Natural killer cell (primary cell): ENCODE measurements at places on chromosomes 2 and 18. TPM values are rescaled to one million over a fixed set of nuclear protein-coding genes. Genes with fewer than 3 reads are reported as not detected.

C2orf66 gene
- not detected for total RNA-seq

POTEC gene
- not detected for total RNA-seq

RNU2-63P gene
- total RNA-seq: 117 TPM

ANKRD30B gene
- not detected for total RNA-seq

ZNF516 gene
- total RNA-seq: 49.1 TPM

DNA sequence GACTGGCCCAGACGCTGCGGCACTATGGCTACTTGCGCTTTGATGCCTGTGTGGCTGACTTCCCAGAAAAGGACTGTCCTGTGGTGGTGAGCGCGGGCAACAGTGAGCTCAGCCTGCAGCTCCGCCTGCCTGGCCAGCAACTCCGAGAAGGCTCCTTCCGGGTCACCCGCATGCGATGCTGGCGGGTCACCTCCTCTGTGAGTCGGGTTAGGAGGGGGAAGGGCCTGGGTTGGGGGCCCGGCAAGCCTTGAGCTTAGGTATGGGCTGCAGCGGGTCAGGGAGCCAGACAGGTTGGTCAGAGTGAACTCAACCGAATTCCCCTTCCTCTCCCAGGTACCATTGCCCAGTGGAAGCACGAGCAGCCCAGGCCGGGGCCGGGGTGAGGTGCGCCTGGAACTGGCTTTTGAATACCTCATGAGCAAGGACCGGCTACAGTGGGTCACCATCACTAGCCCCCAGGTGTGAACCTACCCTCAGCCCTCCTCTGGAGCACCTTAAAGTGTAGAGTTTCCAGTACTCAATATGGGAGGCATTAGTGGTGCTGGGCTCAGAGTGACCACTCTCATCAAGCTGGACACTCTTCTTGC lies 4.9 kb downstream of the ZNF513 start:
- H3K4me1 ChIP-seq: peaks cover 32% of the 10 kb centered on the region
- no peak overlapping the region for H3K4me3 ChIP-seq
- peaks cover 46% of the 10 kb centered on the region for H3K36me3 ChIP-seq

GRCh38 chr2:221170548-221170947 lies 401.6 kb downstream of the EPHA4 start:
- no peak overlapping the region for H3K4me3 ChIP-seq
- DNase-seq: no peak
- H3K27me3 ChIP-seq: no peaks in the 10 kb centered on the region
- H3K36me3 ChIP-seq: no peaks in the 10 kb centered on the region
- no peaks in the 10 kb centered on the region for H3K4me1 ChIP-seq

- H3K36me3 ChIP-seq: no peaks in the 10 kb centered on the region
- H3K4me3 ChIP-seq: no peak overlapping the region
- H3K27ac ChIP-seq: no peak overlapping the region
- H3K4me1 ChIP-seq: no peaks in the 10 kb centered on the region
- H3K27me3 ChIP-seq: no peaks in the 10 kb centered on the region
Observed at GRCh38 chr18:6782861-6783260, 53.3 kb downstream of the ARHGAP28 start.

GRCh38 chr18:76874642-76875389 lies 52.5 kb downstream of the ZNF236 start:
- H3K4me3 ChIP-seq: no peak overlapping the region
- H3K4me1 ChIP-seq: no peaks in the 10 kb centered on the region
- peak; percentile 48 for DNase-seq
- no peak overlapping the region for H3K27ac ChIP-seq

- no peak overlapping the region for H3K27ac ChIP-seq
- H3K36me3 ChIP-seq: no peaks in the 10 kb centered on the region
Observed at GRCh38 chr2:226981791-226982326, 146.0 kb downstream of the RHBDD1 start.

DNA sequence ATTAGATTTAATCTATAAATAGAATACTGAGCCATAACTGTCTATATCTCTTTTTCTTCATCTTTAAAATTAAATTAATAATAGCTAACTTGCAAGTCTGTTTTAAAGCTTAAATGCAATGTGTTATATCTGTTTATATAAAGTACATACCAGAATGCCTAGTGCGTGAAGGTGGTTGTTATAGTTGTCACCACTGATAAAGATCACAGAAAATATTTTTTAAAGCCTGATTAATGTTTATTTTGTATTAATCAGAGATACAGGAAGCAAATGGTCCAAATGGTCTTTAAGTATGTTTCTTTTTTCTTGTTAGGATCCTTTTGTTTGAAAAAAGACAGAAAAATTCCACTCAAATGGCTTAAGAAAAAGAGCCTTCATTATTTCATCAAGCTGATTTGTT lies 560.6 kb downstream of the CPS1 start:
- H3K36me3 ChIP-seq: no peaks in the 10 kb centered on the region
- no peaks in the 10 kb centered on the region for H3K27me3 ChIP-seq
- no peaks in the 10 kb centered on the region for H3K4me1 ChIP-seq
- H3K27ac ChIP-seq: no peak overlapping the region
- H3K4me3 ChIP-seq: no peak overlapping the region

DNA sequence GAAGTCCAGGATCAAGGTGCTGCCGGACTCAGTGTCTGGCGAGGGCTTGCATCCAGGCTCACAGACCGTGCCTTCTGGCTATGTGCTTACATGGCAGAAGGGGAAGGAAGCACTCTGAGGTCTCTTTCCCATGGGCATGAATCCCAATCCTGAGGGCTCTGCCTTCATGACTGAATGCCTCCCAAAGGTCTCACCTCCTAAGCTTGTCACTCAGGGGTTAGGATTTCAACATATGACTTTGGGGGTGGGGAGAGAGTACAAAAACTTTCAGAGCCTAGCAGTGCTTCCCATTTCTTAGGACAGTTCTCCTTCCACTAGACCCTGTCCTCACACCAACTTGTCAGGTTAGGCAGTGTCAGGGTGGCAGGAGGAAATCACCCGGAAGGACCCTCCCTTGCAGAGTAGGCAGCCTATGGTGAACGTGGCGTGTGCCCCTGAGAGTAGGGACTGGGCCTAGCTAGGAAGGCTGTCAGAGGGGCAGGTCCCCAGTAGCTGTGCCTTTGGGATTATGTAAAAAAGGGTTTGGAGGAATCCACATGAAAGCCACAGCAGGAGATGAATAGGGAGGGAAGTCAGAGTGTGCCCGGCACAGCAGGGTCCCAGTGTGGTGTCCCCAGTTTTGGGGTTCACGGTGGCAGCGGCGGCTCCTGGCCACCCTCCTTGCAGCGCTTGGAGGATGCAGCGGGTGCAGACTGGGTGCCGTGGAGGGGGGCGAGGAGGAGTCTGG lies 233.3 kb downstream of the LDLRAD4 start:
- no peak overlapping the region for H3K27ac ChIP-seq
- no peaks in the 10 kb centered on the region for H3K27me3 ChIP-seq
- no peak overlapping the region for H3K4me3 ChIP-seq
- no peak for DNase-seq
- no peaks in the 10 kb centered on the region for H3K36me3 ChIP-seq
- H3K4me1 ChIP-seq: peaks cover 28% of the 10 kb centered on the region

GRCh38 chr18:63439334-63439733 lies 17.1 kb upstream of the VPS4B start:
- H3K4me1 ChIP-seq: no peaks in the 10 kb centered on the region
- H3K27ac ChIP-seq: no peak overlapping the region
- H3K4me3 ChIP-seq: no peak overlapping the region

GRCh38 chr2:127024769-127025358 lies 82.1 kb downstream of the BIN1 start:
- H3K27ac ChIP-seq: no peak overlapping the region
- no peak for DNase-seq
- H3K4me1 ChIP-seq: peaks cover 11% of the 10 kb centered on the region

GRCh38 chr2:134601264-134601663 lies 117.5 kb downstream of the TMEM163 start:
- H3K27ac ChIP-seq: no peak overlapping the region
- H3K36me3 ChIP-seq: no peaks in the 10 kb centered on the region
- no peaks in the 10 kb centered on the region for H3K27me3 ChIP-seq
- H3K4me3 ChIP-seq: no peak overlapping the region
- H3K4me1 ChIP-seq: no peaks in the 10 kb centered on the region
- no peak for DNase-seq
